ENCODE measurements at places on chromosomes 6 and 20.

DNA sequence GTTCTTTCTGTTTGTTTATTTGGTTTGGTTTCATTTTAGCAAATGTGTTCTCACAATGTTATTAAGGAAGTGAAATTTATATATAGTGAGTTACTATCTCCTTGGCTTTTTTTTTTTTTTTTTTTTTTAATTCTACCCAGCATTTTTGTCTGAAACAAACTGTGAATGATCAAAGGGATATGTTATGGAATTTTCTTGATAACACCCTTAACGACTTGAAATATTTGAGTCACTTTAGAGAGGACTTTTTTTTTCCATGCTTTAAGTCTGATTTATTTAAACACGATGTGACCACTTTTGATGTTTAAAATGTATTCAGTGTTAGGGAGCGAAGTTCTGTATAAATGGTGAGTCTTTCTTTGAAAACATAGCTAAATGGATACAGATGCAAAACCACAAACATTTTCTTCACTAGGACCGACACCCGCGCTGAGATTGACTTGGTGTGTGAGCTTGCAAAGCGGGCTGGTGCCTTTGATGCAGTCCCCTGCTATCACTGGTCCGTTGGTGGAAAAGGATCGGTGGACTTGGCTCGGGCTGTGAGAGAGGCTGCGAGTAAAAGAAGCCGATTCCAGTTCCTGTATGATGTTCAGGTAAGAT lies 149.7 kb downstream of the MTHFD1L start:
- no peak for DNase-seq

DNA sequence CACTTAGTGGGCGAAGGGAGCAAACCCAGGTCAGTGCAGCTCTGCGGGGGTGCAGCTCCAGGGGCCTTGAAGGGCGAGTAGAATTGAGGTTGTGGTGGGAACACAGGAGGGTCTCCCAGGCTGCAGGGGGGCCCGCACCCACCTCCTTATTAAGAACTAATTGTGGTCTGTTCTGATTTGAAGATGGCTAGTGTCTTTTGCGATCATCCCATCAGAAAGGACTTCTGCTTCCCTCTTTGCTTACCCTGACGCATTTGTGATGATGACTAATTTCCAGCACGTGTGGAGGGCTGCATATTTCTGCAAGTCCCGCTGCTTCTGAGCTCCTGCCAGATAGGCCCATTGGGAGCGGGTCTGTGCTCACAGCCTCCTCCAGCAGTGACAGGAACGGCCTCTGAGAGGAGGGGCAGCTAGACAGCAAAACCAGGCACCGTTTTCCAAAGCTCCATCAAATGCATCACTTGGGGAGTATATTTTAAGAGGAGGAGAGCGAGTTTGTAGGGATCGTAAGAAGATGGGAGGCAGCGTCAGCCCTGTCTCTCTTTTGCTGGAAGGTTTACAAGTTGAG lies 268.9 kb downstream of the CDH4 start:
- no peak for DNase-seq

- DNase-seq: no peak
These were observed 17.9 kb downstream of the CARMIL1 start for GRCh38 chr6:25297039-25297441.

DNA sequence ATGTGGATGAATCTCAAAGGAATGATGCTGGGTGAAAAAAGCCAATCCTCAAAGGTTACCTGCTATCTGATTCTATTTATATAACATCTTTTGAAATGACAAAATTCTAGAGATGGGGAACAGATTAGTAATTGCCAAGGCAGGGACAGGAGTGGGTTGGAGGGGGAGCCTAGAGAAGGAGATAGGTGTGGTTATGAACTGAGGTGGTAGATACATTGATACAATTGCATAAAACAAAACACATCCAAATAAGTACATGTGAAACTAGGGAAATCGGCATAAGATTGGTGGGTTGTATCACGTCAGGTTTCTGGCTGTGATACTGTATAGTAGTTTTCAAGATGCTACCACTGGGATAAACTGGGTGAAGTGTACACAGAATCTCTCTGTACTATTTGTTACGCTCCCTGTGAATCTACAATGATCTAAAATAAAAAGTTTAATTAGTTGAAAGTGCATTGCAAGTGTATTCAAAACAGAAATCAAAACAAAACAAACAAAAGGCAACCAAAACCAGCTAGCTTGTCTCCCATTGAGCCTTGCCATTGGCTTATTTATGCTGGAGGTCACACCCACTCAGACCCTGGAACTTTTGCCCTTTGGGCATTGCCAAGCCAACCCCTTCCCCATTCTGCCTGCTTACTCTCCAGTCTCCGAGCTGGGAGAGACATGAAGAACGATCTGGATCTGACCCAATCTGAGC lies 27.8 kb downstream of the PPP1R16B start:
- no peak for DNase-seq

- DNase-seq: no peak
These were observed 212.5 kb upstream of the SUPT3H start for GRCh38 chr6:45590226-45590625.

- no peak for DNase-seq
These were observed 384.6 kb downstream of the PKHD1 start for GRCh38 chr6:51702851-51703250.

DNA sequence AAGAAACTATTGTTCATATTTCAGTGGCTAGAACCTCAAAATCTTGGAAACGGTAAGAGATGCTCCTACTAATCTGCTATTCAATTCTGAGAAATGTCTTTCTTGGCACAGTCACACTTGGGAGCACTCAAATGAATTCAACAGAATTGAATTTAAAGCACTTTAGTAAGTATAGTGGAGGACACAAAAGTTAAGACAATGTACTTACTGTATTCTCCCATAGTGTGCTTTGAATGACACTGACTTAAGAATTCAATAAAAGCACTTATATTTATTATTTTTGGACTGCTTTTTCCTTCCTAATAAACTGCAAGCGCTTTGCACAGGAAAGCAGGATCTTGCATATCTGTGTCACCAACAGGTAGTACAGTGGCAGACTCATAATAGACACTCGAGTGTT lies 156.1 kb upstream of the RIMS1 start:
- no peak for DNase-seq

GRCh38 chr6:163842467-163842866 lies 427.9 kb downstream of the QKI start:
- no peak for DNase-seq

DNA sequence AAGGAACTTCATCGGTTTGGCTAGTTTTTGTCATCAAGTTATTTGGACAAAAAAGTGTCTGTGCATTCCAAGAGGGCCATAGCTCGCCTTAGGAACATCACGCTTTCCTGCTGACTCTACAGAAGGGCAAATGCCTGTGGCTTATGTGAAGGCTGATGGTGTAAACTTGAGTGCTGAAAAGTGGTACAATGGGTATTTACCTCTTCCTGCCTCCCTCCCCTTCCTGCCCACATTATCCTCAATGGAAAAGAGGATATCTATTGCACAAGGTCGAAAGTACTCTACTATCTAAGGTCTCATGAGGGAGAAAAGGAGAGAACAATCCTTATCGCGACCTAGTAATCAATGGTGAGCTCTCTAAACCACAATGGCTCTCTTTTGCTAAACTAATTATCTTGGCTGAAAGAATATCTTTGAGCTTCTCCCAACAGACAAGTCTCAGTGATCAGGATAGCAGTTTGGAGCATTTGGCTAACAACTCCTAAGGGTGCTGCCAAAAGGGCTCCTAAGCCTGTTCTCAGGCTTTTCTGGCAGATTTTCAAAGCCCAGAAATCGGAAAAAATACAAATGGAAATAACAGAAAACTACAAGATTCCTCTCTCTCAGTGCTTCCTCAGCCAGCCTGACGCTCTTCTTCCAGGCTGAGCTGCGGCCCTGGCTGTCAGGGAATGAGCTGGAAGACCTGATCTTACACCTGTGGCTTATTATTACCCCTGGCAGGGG lies 42.6 kb upstream of the ENPP1 start:
- no peak for DNase-seq

GRCh38 chr6:32890831-32891230 lies 36.8 kb downstream of the PSMB9 start:
- DNase-seq: no peak

DNA sequence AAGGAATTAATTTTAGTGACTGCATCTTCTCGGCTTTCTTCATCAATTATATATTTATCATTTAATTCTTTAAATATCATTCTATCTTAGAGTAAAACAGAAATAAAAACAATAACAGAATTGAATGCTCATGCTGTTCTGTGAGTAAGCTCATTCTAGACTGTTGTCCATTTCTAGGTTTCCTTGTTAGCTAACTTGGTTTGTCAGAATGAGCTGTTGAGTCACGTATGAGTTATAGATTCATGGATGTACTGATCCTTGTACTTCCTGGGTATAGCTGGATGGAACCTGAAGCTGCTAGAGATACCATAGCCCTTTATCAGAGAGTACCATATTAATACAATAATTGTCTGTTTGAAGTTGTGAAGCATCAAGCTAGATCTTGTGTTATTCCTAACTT lies 515.3 kb downstream of the TENT5A start:
- no peak for DNase-seq

GRCh38 chr6:47587493-47587892 lies 109.9 kb downstream of the CD2AP start:
- no peak for DNase-seq

DNA sequence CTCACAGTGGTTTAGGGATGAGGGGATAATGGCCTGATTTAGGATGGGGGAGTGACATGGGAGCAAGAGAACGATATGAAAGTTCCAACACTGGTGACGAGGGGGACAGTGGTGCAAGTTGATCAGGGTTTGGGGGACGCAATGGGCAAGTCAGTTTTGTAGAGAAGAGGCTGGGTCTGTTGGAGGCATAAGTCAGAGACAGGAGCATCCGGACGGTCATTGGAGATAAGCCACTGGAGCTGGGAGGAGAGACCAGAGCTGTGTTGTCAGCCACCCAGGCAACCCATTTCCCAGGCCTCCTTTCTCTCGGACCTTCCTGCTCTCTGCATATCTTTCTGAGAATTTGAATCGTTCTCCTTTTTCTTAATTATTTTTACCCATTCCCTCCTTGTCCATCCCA lies 9.5 kb downstream of the DNPH1 start:
- DNase-seq: no peak

- DNase-seq: no peak
These were observed 42.0 kb upstream of the GMPR start for GRCh38 chr6:16196260-16196983.

DNA sequence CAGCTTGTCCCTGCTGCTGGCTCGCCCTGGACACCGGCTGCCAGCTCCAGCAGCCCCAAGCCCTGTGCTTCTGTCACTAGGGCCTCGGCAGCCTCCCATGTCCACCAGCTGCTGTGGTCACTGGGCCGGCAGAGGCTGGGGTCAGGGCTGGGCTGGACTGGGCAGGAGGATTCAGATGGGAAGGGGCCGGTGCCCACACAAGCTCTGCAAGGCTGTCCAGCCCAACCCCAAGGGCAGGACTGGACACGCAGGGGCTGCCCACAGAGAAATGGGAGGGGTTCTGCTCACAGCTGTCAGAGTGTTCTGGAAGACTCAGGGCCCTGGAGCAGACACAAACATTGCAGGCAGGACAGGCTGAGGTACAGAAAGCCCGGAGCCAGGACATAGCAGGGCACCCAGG lies 65.6 kb downstream of the ADNP start:
- DNase-seq: no peak

GRCh38 chr6:25320459-25320858 lies 41.3 kb downstream of the CARMIL1 start:
- DNase-seq: no peak

DNA sequence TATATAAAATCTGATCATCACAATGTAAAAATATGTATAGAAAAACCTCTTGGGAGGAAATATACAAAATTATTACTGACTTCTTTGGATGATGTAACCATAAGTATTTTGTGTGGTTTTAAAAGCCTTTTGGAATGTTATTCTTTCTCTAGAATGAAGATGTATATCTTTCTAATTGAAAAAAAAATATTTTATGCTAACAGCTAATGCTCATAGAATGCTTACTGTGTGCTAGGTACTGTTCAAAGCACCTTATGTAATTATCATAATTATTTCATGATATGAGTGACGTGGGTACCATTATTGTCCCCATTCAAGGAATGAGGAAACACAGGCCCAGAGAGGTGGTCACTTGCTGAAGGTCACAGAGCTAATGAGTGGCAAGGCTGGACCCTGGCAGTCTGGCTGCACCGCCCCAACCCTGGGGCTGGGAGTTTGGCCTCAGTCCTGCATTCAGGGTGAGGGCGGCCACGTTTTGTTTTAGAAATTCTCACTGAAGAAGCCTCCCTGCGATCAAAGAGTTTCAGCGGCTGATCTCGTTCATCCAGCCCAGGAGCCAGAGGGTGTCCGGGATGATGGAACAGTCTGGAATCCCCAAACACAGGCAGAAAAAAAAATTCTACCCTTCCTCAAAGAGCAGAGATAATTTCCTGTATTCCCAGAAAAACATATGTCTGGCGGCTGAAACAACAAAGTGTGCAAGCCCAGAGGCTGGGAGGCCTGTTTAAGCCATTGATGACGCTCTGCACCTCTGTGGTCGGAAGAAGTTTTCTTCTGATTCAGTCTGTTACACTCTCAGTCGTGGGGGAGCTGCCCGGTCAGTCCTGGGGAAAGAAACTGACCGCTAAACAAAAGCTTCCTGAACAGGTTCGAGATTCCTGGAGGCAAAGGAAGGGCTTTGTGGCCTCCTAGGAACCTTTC lies 37.3 kb downstream of the TFEB start:
- no peak for DNase-seq

GRCh38 chr6:159959165-159959975 lies 9.5 kb upstream of the IGF2R start:
- no peak for DNase-seq

- no peak for DNase-seq
These were observed 34.2 kb downstream of the LRFN2 start for GRCh38 chr6:40552941-40553340.

GRCh38 chr6:12298995-12299394 lies 8.8 kb downstream of the EDN1 start:
- no peak for DNase-seq

GRCh38 chr20:10715035-10715434 lies 41.2 kb upstream of the JAG1 start:
- DNase-seq: no peak
